Activated CD4-positive, alpha-beta memory T cell treated with anti-CD3 and anti-CD28 coated beads, Interleukin-2, amount 10 ng/mL, durations not matched to agents 7 days and 5 days (primary cell): ENCODE measurements at places on chromosomes 12 and 14. TPM values are rescaled to one million over a fixed set of nuclear protein-coding genes. Genes with fewer than 3 reads are reported as not detected.

The OAS3 gene
- total RNA-seq = 265 TPM

The GLT1D1 gene
- not detected for total RNA-seq

The EEF1AKMT3 gene
- 4.7 TPM for total RNA-seq

The GYS2 gene
- total RNA-seq = not detected

The MARS1 gene
- 282 TPM for total RNA-seq
